Brain microvascular endothelial cell (primary cell): ENCODE measurements at places on chromosomes 12 and 14.

DNA sequence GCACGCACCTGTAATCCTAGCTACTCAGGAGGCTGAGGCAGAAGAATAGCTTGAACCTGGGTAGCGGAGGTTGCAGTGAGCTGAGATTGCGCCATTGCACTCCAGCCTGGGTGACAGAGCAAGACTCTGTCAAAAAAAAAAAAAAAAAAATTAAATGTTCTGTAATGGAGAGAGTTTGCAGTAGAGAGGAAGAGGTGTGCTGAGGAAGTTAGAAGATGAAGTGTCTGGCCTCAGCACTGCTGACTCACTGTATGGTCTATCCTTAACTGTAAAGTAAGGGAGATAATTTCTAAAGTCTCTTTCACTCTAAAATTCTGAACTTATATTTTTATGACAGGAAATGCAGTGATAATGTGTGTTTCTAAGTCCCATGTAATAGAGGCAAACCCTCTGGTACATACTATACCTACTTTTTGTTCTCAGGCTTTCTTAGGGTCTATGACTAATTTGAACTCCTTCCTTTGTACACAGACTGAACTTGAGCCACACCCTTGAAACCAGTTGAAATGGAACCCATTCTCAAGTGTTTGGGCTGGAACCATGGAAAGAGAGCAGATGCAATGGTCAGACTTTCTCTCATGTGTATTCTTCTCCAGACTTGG, 278.1 kb upstream of the FAR2 start:
- no peak for DNase-seq

DNA sequence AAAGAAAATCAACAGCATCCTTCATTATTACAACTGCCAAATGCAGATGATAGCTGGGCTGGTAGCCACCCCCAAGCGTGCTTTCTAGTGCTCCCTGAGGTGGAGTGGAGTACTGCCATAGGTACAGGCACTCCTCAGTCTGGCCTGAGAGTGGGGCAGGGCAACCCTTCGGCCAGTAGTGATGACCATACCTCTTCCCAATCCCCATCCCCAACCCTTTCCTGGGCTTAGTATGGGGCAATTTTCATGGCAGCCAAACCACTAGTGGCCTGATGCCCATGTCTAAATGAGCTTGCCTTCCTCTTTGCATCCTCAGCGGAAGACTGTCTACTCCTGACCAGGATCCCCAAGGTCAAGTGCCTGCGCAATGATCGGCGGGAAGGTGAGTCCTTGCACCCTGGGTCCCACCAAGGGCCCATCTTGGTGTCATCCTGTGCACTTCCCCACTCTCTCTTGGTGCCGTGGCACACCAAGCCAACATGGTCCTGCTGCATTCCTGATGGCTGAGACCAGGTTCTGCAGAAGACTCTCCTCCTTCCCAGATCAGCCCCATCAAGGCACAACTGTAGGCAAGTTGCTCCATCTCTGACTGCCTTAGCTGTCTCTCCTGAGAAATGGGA, 65.8 kb downstream of the GALNT16 start:
- DNase-seq: no peak

DNA sequence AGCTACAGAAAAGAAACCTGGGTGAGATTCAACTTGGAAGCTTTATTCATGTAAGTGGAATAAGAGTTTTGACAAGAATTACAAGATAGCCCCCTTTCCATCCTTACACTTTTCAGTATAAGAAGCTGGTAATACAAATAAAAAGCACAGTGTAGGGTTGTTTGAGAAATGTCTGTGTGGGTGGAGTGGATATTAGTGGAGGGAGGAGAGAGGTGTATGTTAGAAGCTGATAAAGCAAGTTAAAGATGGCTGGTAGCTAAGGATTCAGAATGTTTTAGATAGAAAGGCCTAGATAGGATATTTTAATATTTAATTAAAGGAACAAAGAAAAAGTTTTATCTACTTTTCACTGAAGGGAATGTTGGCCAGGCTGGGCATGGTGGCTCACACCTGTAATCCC, 12.5 kb downstream of the CFAP54 start:
- DNase-seq: no peak

GRCh38 chr12:15979096-15980092, 68.3 kb downstream of the DERA start:
- DNase-seq: peak; percentile 42

DNA sequence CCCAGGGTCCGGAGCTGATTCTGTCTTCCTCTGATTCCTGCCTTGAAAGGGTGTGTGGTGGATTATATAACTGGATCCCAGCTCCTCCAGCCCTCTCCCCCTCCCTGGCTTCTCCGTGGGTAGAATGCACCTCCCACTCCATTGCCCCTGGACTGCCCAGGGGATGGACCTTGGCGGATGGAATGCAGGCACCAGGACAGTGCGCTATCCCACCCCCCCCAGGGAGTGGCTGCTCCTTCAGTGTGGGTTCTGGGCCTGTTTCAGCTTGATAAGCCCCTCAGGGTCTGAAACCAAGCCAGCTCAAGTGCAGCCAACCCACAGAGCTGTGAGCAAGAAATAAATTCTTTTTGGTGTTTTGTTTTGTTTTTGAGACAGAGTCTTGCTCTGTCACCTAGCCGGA, 112.4 kb upstream of the TMEM132D start:
- DNase-seq: no peak

DNA sequence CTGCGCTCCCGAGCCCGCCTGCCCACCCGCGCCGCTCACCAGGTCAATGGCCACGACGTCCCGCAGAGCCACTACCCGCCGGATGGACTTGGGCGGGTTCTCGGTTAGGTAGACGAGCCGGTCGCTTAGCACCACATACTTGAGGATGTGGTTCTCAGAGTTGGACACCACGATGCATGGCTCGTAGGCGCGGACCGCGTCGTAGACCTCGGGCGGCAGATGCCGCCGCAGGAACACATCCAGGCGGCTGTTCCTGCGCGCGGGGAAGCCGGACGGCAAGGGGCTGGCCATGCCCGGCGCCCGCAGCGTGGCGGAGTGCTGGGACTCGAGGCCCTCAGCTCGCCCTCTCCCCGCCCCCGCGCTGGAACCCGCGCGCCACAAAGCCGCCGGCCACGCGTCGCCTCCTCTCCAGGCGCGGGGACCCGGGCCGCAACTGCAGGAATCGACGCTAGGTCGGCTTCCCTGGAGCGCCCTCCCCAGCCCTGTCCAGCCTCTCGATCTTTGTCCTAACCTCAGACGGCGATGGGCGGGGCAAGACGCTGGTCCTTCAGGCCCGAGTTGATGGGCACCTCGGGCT, at the start of gene C12orf56:
Gene C12orf56, minus strand, starts transcription at position 484 of the 577 bp plus-strand sequence. Its CDS starts 193 bp downstream, at position 291.
- DNase-seq: no peak

DNA sequence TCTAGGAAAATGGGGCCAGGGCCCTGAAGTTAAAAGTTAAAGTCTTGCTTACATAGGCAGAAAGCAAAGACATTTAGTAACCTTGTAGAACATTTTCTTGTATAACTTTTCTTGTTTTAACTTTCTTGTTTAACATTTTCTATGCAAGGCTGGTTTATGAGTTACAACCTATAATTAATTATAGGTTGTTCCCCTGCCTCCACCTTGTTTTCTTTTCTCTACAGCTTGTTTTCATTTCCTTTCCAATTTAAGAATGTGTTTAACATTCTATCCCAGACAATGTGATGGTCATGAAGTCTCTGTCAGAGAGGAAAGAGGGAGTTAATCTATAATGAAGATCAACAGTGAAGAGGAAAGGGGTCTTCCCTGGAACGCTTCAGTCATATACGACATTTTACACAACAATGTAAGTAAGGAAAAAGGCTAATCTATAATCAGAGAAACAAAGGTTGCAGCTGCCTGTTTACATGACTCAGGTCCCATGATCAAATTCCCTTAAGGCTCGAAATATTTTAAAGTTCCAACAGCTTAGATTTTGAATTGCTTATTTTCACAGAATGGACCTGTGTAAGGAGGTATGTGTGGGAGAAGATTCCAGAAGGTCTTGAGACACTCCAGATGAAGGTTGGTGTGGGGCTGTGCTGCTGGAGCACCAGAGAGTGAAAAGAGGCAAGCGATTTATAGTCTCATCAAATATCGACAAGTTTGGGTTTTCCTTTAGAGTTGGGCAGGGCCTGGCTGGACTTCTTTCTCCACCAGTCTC, 34.2 kb upstream of the TCL1B start:
- DNase-seq: no peak

GRCh38 chr14:101554991-101555668, 6.2 kb upstream of the DIO3 start:
- no peak for DNase-seq

GRCh38 chr14:78075555-78076277, 94.5 kb upstream of the NRXN3 start:
- DNase-seq: no peak

DNA sequence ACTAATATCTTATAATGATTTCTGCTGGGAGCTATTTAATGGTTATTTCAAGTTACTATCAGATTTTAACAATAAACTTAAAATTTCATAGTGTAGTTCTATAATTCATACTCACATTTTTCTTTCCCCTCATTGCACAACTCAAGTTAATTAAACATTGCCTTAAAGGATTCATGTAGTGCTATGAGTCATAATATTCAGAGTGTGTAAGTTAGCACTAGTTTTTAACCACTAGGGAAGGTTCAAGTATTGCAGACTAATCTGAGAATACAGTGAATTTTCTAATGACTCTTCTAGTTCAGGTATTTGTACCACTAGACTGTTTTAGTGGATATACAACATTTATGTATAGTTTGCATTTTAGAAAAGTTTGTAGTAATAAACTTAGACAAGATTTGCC, 49.9 kb downstream of the FOXA1 start:
- DNase-seq: no peak

DNA sequence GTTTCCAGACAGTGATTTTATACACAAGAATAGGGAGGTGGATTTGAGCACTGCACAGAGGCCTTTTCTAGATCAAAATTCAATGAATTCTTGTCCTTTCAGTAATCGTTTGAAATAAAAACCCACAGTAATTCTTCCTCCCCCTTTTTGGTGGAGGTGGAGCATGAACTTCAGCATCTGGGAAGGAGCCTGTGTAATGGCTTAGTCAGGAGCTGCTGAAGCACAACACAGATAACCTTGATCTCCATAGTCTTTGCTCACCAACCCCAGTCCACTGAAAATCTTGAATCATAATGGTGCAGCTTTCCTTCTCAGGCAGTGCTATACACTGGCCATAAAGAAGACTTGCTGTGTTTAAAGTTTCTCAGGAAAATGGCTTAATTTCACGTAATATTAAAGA, 6.4 kb upstream of the TBPL2 start:
- DNase-seq: peak; percentile 86

GRCh38 chr12:132178316-132178715, 34.1 kb downstream of the NOC4L start:
- DNase-seq: no peak
